ENCODE measurements at places on chromosomes 6 and 20. TPM values are rescaled to one million over a fixed set of nuclear protein-coding genes. Genes with fewer than 3 reads are reported as not detected.

ARMH2 gene
- total RNA-seq, result 0.40 TPM

ELOVL4 gene
- total RNA-seq, result 1.4 TPM

ZNF165 gene
- 3.5 TPM for total RNA-seq

DNA sequence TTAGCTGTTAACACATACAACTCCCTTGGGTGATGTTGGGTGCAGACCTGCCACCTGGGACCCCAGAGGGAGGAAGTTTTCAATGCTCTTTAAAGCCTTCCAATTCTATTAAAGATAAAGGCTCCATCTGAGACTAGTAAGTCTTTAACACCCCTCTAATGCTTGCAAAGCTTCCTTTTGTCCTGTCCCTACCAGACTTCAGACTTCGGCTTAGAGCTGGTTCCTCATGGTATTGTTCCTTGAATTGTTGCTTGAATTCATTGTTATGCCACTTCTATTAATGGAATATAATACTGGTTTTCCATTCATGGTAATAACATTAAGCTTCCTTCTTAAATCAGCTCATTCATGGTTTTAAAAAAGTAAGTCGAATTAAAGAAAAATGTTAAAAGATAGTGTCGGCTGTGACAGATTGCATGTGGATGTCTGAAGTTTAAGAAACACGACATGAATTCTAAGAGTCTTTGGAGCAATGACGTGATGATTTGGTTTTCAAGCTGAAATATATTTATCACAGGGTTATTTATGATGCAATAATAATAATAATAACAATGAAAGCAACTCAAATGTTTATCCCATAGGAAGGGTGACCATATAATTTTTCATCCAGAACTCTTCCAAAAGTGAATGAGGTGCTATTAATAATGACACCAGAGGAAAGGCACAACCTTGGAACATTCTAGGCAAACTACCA is 21.8 kb downstream of the PDYN start:
- no peak for DNase-seq
- H3K4me1 ChIP-seq, result no peaks in the 10 kb centered on the region
- H3K27ac ChIP-seq, result no peak overlapping the region
- H3K36me3 ChIP-seq, result no peaks in the 10 kb centered on the region
- H3K27me3 ChIP-seq, result peaks cover 2% of the 10 kb centered on the region
- H3K4me3 ChIP-seq, result no peak overlapping the region

GRCh38 chr6:33661106-33661838 is 40.1 kb downstream of the ITPR3 start:
- H3K27me3 ChIP-seq, result no peaks in the 10 kb centered on the region
- H3K4me1 ChIP-seq, result no peaks in the 10 kb centered on the region
- H3K27ac ChIP-seq, result no peak overlapping the region
- H3K36me3 ChIP-seq, result peaks cover 14% of the 10 kb centered on the region

GRCh38 chr6:162852840-162853577 is 125.2 kb downstream of the PACRG start:
- no peaks in the 10 kb centered on the region for H3K36me3 ChIP-seq
- no peaks in the 10 kb centered on the region for H3K4me1 ChIP-seq
- no peak for DNase-seq
- H3K27me3 ChIP-seq, result no peaks in the 10 kb centered on the region
- no peak overlapping the region for H3K4me3 ChIP-seq
- H3K27ac ChIP-seq, result no peak overlapping the region

Data from activated CD8-positive, alpha-beta T cell treated with anti-CD3 and anti-CD28 coated beads for 36 hours (primary cell).